ENCODE measurements at places on chromosomes 7 and 10. TPM values are rescaled to one million over a fixed set of nuclear protein-coding genes. Genes with fewer than 3 reads are reported as not detected.

The REEP3 gene
- 7.3 TPM for polyA plus RNA-seq

The ICA1 gene
- 45.1 TPM for polyA plus RNA-seq

The KAZALD1 gene
- 32.8 TPM for polyA plus RNA-seq

The SFMBT2 gene
- polyA plus RNA-seq: 0.90 TPM

The SH2D4B gene
- not detected for polyA plus RNA-seq

The HIP1 gene
- polyA plus RNA-seq: 3.6 TPM

The ZNF783 gene
- polyA plus RNA-seq: 4.1 TPM

The FLNC gene
- polyA plus RNA-seq: 5.3 TPM

The KIF5B gene
- polyA plus RNA-seq: 25.1 TPM

The IFIT1 gene
- 5.0 TPM for polyA plus RNA-seq

The CALD1 gene
- polyA plus RNA-seq: 179 TPM

The AP1S1 gene
- polyA plus RNA-seq: 71.2 TPM

The ANXA7 gene
- 67.4 TPM for polyA plus RNA-seq

The IFIT1B gene
- polyA plus RNA-seq: not detected

The KCND2 gene
- 0.06 TPM for polyA plus RNA-seq

The OR2F2 gene
- not detected for polyA plus RNA-seq

The LRRC18 gene
- polyA plus RNA-seq: 0.46 TPM

The ZPBP gene
- polyA plus RNA-seq: not detected

The HMX3 gene
- not detected for polyA plus RNA-seq

The GALNT17 gene
- polyA plus RNA-seq: 0.76 TPM

The KEL gene
- polyA plus RNA-seq: not detected

The NODAL gene
- not detected for polyA plus RNA-seq

The LRRC17 gene
- polyA plus RNA-seq: 2.7 TPM

The NRG3 gene
- 0.08 TPM for polyA plus RNA-seq

Data from stomach (tissue), 19 donors.